ENCODE measurements at places on chromosomes 11 and 22.

- no peak for DNase-seq
These were observed 81.7 kb downstream of the MPPED2 start for GRCh38 chr11:30504468-30504867.

GRCh38 chr11:76837696-76838677 is 22.7 kb upstream of the ACER3 start:
- DNase-seq: no peak

- DNase-seq: no peak
These were observed 37.1 kb upstream of the HSPA8 start for GRCh38 chr11:123098990-123099389.

DNA sequence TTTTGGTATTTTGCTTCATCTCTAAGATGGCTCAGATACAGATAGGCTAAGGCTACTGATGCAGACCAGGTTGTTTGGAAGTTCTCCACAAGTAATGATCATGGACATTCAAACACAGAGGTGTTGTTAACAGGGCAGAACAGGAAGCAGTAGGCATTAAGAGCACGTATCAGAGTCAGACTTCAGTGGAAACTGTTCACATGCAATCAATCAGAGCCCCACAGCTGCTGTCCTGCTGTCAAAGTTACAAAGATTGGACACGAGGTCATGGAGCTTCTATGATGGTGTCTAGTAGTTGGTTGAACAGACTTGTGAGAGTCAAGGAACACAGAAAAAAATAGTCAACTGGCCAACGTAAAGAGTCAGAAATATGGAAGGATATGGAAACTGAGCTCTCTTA is 19.8 kb downstream of the OR10D3 start:
- DNase-seq: no peak

- peak; percentile 77 for DNase-seq
These were observed 764 bp upstream of the PACSIN3 start for GRCh38 chr11:47186700-47187695.

DNA sequence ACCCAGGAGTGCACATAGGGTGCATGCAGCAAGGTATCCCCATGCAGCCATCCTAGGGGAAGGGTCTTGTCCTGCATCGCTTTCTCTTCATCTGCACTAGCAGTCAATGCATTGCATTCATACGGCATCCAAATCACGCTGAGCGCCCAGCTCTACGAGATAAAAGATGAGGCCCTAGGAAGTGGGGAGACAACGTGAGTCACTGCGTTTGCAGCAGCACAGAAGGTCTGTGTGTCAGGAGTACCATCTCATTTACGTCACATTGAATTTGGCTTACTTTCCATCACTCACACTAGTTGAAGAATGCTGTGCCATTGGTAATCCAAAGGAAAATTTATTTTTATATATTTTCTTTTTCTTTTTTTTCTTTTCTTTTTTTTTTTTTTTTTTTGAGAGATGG is 2.5 kb upstream of the ST14 start:
- no peak for DNase-seq

GRCh38 chr11:8258289-8258688 is 5.4 kb downstream of the LMO1 start:
- no peak for DNase-seq
